Activated T-cell treated with anti-CD3 and anti-CD28 coated beads, Interleukin-2, amount 50 U/mL, for 4 hours (primary cell): ENCODE measurements at places on chromosomes 11 and 22.
A peak's percentile ranks its signal among the peaks of the same experiment; 100 is the strongest.

DNA sequence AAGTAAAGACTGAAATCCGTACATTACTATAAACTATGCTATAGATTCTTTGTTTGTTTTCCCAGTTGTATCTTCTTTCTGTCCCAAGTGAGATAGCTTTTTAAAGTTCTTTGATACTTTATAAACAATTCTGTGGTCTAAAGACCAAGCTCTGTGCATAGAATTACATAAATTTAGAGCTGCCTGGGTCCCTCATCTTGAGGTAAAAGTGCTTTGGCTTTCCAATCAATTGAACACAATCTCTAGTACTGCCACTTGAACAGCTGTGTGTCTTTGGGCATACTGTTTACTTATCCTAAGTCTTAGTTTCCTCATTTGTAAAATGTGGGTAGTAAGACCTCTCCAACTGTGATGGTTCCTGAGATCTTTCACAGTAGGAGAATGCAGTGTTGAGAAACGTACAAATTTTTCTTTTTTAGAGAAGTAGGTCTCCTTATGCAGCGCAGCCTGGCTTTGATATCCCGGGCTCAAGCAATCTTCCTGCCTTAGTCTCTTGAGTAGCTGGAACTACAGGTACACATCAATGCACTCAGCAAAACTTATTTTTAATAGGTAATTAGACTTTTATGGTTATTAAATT is 2.5 kb upstream of the EED start:
- no peak for DNase-seq

- DNase-seq: no peak
Observed at GRCh38 chr11:21484039-21484438, 708.8 kb upstream of the ANO5 start.

- DNase-seq: no peak
Observed at GRCh38 chr11:70872299-70872698, 380.1 kb downstream of the SHANK2 start.

DNA sequence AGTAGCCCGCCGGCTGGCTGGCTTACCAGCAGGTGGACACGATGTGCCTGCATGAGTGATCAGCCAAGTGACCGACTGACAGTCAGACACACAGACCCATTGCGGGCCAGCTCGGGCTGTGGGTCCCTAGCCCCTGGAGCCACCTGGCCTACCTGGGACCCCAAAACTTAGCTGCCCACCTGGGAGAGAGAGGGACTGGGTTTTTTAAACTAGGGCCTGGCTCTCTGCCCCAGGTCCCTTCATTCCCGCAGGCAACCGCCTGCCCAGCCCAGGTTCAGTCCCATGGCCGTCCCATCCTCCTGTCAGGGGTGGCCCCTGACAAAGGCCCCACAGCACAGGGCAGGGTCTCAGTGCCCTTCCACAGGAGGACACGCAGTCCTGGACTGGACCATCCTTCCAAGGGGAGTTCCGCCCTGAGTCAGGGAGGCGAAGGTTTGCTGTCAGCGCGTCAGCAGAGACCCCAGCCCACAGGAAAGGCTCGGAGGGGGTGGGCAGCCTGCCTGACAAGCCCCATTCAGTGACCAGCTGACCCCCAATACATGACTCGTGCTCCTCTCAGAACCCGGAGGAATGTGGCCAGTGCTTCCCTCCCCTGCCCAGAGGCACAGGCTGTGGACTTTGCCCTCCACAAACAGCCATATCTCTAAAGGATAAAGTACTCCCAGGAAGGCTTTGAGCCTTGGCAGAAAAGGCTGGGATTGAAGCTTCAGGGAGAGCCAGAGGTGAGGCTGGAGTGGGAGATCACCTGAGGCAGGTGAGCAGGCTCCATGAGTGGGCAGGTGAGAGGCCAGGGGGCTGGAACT is 8.4 kb downstream of the SLCO2B1 start:
- no peak for DNase-seq

DNA sequence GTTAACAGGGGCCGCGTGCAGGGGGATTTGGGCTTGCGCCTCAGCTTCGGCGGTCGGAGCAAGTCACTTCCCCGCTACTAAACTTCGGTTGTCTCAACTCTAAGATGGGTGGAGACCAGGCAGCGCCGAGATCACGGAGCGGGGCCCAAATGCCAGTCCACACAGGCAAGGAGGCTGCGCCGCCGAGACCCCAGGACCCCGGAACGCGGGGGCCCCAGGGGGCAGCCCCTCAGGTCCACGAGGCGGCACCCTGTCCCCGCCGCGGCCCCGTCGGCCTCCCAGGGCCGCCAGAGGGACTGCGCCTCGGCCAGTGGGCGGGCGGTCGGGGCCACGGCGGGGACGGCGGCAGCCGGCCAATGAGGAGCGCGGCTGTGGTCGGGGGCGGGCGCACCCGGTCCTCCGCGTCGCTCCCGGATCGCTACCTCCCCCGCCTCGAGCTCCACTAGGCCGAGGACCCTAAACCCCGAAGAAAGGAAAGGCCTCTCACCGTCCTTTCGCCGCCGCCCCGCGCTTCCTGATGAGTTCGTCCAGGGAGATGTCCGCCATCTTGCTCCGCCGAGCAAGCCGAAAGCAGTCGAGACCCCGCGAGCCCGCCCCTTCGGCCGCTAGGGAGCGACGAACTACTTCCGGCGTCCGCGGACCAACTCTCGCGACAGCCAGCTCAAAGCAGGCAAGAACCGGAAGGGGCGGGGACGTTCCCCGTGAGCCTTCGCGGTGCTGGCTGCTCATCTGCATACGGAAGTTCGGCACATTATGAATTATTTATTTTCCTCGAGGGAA is at the start of gene POLDIP3:
POLDIP3 (minus strand) TSS at position 572 of the 780 bp plus-strand sequence; CDS start at position 546, 26 bp downstream.
- peak; percentile 99 for DNase-seq

DNA sequence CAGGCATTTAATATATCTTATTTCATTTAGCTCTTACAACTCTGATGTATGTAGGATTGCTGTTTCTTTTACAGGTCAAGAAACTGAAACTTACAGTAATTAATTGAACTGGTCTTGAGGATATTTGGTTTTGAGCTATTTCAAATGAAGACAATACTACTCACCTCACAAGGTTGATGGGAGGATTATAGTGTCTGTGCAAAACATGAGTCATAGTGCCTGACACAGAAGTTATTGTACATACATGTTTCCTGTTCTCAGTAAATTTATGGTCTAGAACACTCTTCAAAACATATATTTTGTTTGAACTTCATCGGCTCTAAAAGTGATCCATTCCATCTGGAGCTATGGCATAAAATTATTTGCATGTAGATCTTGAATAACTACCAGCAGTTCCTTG is 61.9 kb downstream of the CECR2 start:
- DNase-seq: no peak

DNA sequence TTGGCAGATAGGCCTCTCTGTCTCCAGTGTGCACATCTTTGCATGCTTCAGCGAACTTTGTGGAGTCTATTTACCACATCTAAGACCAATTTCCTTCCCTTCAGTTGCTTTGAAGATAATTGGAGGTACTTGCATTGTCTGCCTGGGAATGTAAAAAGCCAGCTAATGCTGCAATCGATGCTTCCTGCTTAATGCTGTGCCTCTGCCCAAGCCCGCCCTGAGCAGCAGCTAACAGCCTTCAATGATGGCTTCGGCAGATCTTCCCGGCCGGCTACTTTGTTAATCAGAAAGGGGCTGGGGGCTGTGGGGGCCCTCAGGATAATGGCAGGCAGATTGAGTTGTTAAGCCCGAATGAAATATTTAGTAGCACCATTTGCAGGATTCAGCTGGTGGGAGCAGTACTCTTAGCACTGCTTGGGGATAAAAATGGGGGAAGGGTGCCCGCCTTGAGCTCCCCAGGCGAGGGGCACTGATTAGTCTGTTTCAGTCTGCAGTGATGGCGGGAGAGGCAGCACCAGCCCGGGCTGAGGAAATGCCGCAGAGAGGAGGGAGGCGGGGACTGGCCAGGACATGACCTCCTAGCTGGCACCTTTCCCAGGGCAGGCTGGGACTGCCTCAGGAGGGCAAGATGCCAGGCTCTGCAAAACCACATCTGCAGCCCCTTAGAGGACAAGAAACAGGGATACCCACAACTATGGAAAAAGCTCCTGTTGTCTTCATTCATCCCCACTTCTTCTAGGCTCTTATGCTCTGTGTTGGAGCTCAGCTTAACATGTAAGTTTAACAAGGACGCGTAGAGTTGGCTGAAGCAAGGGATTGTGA is 460.0 kb downstream of the BUD13 start:
- DNase-seq: no peak

DNA sequence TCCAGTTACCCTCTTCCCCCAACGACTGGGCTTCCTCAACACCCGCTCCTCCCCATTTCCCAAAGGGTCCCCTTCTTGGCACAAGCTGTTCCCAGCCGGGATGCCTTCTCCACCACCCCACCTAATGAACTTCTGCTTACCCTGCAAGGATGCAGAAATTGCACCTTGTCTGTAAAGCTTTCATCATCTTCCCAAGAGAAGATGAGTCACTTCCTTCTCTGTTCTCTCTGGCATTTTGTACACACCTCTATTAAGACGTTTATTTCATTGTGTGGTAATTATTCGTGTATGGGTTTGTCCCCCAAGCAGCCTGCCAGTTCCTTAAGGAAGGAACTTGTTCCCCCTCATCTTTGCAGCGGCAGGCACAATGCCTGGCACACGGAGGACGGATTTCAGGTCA is 351.1 kb downstream of the CADM1 start:
- no peak for DNase-seq

DNA sequence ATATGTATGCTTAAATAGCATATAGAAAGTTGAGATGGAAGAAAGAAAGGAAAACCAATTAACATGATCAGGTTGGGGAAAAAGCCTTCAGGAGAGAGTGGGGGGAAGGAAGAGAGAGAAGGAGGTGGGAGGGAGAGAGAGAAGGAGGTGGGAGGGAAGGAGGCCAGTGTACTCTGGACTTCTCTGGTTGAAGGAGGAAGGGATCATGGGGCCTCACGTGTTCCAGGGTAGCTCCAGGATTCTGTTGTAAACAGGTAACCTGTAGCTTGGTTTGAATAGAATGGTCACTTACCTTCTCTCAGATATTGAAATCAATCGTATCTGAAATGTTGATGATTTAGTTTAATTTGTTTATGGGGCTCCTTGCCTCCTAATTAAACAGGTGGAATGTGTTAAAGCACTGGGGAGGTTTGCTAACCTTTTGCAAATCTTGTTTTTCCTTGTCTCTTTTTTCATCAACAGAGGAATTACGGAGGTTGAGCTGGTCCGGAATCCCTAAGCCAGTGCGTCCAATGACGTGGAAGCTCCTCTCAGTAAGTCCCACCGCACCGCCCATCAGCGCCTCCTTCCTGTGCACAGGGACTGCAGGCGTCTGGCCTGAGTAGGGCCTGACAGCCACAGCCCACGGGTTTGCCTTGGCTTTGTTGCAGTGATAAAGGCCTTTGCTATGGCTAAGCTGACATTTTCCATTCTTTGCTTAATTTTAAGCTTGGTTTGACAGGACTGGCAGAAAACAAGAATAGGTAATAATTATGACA is 115.9 kb downstream of the TBC1D22A start:
- DNase-seq: no peak

DNA sequence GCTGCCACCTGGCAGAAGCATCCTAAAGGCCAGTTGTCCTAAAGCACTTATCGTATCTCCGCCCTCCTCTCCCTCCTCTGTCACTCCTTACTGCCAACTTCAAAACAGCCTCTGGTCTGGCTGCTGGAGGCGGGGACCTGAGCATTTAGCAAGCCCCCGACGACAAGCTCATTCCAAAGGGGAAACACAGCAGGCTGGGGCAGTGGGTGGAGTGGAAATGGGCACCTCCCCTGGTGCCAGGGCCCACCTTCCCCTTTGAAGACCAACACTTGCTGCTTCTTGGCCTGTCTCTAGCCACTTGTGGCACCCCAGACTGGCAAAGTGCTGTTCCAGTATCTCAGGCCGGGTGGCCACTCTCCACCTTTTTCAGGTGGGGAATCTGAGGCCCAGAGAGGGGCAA is 3.6 kb downstream of the MAP3K11 start:
- DNase-seq: no peak

DNA sequence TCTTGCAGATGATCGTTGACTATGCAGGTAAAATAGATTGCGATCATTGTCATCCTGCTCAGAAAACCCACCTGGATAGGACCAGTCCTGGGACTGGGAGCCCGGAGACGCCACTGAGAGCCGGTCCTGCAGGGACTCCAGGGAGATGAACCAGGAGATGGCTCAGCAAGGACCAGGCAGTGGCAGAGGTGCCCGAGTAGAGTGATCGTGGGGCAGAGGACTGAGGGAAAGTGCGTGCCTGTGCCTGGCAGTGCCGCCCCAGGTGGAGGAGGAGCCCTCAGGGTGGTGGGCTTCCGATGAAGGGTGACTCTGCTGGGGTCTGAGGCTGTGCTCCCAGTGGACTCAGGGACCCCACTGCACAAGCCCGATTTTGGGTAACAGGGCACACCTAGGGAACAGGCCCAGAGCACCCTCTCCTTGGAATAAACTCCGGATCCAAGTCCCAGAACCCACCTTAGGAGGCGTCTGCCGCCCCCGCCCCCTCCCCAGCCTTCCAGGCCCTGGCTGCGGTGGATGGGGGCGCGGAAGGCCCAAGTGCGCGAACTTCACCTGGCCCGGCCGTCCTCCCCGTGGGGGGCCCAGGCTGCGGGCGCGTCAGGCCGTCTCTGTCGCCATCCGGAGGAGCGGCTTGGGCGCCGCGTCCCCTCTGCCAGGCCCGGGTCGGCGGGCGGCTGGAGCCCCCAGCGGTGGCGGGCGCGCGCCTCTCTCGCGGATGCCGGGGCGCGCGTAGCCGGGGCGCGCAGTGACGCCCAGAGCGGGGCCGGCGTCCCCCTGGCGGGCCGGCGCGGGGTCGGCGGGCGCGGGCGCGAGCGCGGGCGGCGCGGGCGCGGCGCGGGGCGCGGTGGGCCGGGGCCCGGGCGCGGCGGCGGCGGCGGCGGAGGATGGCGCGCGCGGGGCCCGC is 1338.8 kb downstream of the BRD1 start:
- DNase-seq: no peak

DNA sequence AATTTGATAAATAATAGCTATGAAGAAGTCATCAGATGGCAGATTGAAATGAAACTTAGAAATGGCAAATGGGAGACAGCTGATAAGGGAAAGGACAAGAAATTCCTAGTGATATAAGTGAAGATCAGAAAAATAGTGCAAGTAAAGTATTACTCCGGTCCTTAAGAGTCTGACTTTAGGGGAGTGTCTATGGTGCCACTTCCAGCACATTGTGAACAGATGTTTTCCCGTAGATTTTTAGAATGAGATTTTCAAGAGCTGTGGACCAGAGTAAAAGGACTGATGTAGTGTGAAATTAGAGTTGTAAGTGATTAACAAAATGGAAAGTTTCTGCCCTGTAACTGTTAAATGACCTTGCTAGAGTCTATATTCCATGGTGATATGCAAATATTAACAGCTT is 974.8 kb upstream of the TENM4 start:
- no peak for DNase-seq

DNA sequence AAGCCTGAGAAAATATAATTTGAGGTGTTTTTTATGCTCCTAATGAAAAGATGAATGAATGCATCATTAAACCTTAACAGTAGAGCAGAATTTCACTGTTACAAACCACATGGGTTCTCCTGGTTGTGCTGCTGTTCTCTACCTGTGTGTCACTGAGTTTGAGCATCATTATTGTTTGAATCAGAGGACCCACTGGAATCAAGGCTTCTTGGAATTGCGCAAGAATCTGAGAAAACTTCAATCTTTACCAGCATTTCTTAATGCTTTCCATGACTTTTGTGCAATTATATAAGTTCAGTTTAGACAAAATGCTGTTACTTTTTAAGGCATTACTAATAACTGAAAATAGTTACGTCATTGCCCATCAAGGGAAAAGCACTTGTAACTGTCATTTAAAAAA is 18.8 kb upstream of the RBX1 start:
- DNase-seq: no peak

GRCh38 chr22:19232623-19233022 is 54.1 kb upstream of the SLC25A1 start:
- no peak for DNase-seq
